ENCODE measurements at places on chromosomes 4 and X.

DNA sequence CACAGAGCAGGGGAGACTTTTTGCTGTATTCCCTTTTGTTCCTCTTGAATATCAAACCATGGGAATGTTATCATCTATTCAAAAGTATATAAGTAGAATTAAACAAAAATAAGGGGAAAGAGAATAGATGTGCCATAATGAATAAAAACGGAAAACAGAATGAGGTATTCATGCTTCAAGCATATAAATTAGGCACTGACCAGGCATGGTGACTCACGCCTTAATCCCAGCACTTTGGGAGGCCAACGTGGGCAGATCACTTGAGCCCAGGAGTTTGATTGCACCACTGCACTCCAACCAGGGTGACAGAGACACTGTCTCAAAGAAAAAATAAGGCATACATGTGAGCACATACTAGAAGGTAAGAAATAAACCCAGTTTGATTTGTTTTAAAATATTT, 16.3 kb upstream of the NEUROG2 start:
- no peak for DNase-seq

DNA sequence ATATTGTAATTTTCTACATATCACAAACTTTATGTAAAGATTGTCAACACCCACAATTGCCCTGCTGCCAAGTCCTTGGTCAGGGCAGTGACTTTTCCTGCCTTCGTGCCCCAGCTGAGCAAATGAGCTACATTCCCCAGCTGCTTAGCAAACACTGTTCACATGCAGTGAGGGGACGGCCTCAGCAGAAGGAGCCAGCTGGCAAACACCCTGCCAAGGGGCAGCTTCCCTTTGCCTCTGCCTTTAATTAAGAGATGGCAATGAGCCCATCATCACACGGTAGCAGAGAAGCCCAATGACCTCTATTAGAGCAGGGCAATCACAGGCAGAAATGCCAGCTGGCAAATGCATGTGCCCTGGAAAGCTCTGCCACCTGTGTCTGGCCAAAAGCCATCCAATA, 253.4 kb downstream of the EPHA5 start:
- no peak for DNase-seq

- no peak for DNase-seq
These were observed 3.8 kb downstream of the TET2 start for GRCh38 chr4:105150503-105150902.

DNA sequence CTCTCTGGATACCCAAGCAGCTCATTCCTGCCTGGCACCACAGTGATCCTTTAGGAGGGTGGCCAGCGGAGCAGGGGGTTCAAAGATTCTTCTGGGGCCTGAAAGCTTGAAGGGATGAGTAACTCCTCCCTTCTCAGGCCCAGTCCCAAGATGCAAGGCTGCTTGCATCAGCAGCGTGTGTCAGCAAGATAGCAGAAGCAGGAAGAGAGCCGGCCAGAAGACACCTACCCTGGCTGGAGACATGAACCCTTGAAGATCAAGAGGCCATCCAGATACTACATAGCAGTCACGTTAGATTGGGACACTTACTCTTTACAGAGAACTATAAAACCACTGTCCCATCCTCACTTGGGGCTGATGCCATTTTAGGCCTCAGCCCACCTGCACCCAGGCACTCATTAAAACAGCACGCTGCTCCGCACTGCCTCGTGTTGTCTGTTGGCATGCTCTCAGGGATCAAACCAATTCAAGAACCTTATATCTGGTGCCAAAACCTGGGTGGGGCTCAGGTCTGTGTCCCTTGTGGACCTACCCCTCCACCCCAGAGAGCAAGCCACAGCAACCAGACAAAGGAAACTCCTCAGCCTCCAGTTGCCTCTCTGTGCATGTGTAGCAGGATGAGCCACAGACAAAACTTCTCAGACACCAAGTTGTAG, 6.5 kb downstream of the UGT2B17 start:
- no peak for DNase-seq

DNA sequence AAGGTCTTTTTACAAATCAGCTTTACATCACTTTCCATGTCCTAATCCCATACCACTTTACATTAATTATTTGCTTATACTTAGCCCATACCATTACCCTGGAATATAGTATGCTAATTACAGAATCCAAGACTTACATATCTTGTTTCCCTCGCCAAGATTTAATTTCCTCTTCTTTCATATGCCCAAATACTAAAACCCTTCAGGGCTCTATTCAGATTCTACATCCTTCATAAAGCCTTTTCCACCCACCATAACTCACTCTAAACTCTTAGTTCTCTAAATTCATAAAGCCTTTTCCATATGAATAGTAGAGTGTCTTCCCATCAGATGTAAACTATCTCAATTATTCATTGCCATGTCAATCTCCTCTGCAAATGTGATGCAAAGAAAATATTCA, 390.7 kb downstream of the STPG2 start:
- no peak for DNase-seq

DNA sequence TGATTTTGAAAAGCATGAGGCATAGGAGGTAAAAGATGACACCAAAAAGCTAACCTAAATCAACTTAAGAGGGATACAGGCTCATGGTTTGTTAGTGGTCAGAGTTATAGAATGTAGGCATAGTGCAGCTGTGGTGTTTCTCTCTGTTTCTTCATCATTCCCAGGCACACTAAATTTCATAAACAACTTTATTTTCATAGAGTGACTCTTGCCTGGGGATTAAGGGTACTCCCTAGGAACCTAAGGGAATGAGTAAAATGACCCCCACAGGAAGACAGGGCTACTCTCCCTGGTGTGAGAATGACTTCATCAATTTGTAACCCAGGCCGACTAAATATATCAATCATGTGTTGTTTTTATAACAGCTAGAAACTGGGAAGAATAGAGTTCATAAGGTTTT, 11.1 kb downstream of the FABP2 start:
- DNase-seq, result no peak

- DNase-seq, result no peak
These were observed 54.2 kb downstream of the PLAC1 start for GRCh38 chrX:134603806-134604700.

DNA sequence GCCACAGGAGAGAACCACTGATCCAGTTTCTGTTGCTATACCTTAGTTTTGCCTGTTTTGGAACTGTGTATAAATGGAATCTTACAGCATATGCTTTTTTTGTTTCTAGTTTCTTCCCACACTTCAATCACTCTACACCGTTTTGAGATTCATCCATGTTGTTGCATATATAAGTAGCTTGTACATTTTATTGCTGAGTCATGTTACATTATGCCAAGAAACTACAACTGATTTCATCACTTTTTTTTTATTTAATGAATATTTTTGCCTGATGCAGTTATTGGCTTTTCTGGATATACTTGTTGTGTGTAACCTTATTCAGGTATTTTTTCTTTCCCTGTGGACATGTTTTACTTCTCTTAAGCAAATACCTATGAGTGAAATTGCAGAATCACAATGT, 1135.9 kb downstream of the RAPGEF2 start:
- no peak for DNase-seq

GRCh38 chr4:75708218-75708691, 16.1 kb upstream of the USO1 start:
- no peak for DNase-seq

DNA sequence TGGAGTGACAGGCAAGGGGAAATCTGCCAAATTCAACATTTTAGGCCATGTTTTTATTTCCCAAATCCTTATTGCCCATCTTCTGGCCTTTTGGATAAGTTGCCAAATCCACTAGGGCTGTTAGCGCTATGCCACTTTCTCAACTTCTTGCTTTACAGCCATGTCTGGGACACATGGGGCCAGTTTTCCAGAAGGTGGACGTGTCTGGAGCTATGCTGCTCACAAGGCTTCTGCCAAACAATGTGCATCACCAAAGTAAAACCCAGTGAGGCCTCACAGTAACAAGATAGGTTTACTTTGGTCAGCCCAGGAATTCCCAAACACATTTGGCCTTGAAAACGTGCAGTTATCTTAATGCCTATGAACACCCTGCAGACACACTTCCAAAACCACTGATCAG, 142.9 kb downstream of the MID1 start:
- no peak for DNase-seq

DNA sequence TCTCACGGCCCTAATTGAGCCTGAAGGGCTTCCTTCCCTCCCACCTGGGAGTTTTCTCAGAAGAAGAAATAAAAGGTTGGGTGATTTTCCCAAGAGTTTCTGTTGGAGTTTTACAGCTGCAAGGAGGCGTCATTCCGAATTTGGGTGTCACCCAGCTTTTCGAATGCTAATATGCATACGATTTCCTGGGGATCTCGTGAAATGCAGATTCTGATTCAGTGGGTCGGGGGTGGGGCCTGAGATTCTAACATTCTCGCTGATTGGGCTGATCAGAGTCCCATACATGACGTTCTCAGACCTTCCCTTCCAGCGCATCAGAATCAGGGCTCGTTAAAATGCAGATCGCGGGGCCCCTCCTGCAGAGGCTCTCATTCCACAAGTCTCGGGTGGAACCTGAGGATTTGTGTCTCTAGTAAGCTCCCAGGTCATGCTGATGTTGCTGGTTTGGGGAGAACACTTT, 125.8 kb upstream of the STX18 start:
- no peak for DNase-seq

DNA sequence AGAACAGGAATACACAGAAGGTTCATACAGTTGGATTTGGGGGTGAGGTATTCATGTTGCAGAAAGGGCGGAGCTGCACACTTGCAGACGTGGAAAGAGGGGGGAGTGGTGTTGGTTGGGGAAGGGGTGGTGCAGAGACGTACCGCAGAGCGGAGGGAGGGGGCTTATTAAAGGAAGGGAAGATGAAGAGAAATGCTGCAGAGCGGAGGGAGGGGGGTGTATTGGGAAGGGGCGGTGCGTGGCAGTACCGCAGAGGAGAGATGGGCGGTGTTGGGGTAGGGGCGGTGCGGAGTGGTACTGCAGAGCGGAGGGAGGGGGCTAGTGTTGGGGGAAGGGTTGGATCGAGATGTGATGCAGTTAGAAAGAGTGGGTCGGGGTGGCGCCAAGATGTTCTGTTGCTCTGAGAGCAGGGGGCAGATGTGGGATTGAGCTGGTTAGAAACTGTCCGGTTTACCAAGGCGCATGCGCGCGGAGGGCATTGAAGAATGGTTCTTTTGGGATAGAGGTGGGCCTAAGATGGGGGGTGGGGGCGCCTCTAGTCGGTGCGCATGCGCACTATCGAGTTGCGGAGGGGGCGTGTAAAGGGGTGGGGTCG, 900 bp downstream of the TRO start:
- peak; percentile 14 for DNase-seq

DNA sequence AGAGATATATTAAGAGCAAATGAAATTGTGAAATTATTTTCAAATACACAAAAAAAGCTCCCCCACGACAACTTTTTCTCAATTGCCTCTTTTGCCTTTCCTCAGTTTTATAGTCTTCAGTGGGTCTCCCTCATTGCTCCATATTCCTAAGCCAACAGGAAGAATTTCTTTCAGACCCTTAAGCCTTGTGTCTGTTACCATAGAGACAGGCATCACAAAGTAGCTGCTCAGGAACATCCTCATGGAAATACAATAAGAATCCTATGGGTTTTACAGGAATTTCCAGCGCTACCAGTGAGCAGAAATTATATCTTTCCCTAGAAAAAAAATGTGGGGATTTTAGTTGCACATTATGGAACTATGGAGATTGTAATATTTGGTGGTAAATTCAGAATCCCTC, 121.9 kb upstream of the DMD start:
- DNase-seq, result no peak

DNA sequence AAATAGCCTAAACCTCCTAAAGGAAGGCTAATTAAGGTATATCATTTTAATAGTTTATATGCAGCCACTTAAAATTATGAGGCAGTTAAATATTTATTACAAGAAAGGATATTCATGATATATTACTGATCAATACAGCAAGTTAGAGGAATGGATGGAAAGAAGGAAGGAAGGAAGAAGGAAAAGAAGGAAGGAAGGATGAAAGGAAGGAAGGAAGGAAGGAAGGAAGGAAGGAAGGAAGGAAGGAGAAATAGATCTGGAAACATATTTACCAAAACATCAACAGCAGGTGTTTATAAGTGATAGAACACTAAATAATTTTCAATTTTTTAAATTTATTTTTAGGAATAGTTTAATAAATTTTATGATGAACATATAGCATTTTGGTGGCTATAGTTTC, 17.5 kb downstream of the SLC7A11 start:
- no peak for DNase-seq

GRCh38 chr4:140136509-140136908, 17.5 kb downstream of the MAML3 start:
- no peak for DNase-seq

DNA sequence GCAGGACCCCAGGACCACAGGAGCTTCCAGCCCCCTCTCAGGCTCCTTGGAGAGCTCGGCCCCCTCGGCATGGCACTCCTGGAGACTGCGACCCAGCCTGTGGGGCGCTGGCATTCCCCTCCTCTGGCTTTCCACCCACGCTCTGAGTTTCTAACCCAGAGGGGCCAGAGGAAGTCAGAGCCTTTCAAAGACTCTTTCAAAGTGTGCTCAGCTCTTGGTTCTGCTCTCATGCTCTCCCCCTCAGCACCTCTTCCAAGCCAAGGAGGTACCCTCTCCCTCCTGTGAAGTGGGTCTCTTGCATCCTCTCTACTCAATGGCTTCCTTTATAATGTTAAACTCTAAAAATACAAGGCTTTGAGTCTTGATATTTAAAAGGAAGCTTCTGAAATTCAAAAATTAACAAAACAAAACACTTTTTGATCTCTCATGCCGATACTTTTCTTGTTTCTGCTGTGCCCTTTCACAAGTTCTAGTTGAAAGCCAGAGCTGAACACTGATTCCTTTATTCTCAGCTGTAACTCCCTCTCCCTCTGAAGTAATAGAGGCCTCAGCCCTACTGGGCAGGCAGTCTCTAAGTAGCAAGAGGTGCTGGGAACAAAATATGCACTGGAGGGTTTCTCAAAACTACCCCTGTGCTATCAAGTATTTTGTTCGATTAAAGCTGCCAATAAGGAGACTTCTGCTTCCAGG, 82.8 kb downstream of the NAT8L start:
- no peak for DNase-seq

- DNase-seq, result no peak
These were observed 48.6 kb upstream of the ERVMER34-1 start for GRCh38 chr4:52799813-52800212.

- no peak for DNase-seq
These were observed 3.3 kb upstream of the ZNF518B start for GRCh38 chr4:10460313-10461047.

DNA sequence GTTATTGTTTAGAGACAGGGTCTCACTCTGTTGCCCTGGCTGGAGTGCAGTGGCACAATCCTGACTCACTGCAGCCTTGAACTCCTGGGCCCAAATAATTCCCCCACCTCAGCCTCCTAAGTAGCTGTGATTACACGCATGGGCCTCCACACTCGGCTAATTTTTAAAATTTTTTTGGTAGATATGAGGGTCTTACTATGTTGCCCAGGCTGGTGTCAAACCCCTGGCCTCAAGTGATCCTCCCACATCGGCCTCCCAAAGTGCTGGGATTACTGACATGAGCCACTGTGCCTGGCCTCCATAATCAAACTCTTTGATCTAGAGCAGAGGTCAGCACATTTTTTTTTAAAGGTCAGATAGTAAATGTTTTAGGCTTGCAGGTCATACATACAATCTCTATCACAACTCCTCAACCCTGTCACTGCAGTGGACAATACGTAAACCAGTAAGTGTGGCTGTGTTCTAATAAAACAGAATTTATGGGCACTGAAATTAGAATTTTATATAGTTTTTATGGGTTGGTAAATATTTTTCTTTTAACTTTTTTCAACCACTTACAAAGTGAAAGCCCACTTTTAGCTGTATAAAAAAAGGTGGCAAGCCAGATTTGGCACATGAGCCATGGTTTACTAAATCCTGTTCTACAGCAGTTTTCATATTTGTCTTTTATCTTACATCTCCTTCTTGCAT, 105.1 kb upstream of the RAPGEF2 start:
- no peak for DNase-seq

- no peak for DNase-seq
These were observed 37.2 kb downstream of the GUCY1B1 start for GRCh38 chr4:155795991-155796390.

- no peak for DNase-seq
These were observed 673.3 kb downstream of the GALNTL6 start for GRCh38 chr4:172486531-172486930.
